IPS DF 19.7 (cell line): ENCODE measurements at places on chromosomes 11 and 22.

DNA sequence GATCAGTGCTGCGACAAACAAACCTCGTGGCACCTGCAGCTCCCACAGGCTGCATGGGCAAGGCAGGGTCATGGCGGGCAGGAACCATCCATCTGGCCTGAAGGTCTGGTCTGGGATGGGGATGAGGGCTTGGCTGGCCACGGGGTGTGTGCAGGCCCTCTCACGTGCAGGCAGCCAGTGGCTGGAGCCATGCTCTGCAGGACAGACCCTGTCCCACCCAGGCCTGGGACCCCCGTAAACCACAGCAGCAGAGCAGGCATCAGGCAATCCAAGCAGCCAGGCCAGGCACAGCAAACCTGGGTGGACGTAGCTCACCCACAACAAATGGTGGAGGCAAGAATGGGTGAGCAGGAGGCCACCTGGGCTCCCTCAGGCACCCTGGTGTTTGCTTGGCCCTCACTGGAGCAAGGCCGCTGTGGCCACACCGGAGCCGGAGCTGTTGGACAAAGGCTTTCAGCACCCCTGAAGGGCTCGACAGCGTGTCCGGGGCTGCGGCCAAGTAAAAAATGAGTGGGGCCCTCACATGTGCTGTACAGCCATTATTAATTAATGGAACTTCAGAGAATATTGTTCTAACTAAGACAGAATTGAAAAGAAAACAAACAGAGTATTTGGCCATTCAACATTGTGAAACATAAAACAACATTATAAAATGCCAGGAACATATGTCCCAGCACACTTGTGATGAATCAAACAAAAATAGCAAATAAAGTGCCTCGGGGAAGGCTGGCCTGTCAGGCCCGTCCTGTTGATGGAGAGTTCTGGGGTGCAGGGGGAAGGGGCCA lies 24.0 kb upstream of the GNB1L start:
- no peak for DNase-seq

DNA sequence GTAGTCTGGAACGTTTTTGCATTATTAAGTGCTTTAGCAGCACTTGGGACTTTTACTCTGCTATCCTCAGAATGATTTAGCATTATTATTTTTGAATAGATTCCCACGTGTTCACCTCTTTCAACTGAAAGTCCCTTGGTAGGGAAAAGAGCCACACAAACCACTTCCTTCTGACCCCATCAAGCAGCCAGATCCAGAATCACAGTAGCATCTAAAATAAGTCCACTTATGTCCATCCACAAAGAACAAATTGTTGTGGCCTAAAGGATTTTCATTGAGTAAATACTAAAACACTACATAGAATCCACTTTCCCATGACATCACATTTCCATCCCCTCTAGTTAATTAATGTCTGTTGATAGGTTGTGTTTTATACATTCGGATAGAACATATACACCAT lies 381.7 kb downstream of the AASDHPPT start:
- no peak for DNase-seq

- DNase-seq, result no peak
These were observed 69.9 kb downstream of the BUD13 start for GRCh38 chr11:116702772-116703385.

- DNase-seq, result no peak
These were observed 734.7 kb downstream of the KCNA4 start for GRCh38 chr11:29282088-29282487.
